ENCODE measurements at places on chromosomes 7 and 10. TPM values are rescaled to one million over a fixed set of nuclear protein-coding genes. Genes with fewer than 3 reads are reported as not detected.

Gene A1CF
- total RNA-seq, result not detected

Gene PHKG1
- 3.7 TPM for total RNA-seq

Gene HMX3
- not detected for total RNA-seq

DNA sequence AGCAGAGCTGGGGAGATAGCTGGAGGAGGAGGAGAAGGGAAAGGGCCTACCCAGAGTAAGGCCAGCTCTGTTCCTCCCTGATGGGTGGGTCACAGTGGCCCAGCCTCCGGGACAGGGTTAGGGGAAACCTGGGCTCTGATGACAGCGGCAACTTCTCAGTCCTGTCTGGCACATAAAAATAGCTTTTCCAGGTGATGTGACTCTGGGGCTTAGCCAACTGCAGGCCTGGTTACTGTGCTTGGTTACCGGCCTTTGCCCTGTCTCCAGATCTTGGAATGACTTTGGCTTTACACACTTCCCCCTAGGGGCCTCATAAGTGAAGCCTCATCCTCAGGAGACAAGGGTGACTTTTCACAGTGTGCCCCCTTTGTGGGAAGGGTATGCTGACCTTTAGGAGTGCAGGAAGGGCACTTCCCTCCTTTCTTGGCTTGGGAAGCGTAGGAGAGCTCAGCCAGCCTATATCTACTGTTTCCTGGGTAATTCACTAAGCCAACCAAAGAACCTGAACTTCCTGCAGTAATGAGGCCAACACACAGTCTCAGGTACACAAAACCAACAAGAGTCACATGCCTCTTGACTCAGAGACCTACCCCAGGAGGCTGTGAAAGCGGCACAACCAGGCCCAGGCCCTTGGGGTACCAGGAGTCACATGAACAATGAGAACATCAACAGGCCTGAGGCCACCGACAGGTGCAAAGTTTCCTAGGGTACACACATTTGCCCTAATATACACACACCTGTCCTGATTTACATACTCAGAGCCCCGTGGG, 11.7 kb upstream of the HILPDA start:
- DNase-seq, result no peak

DNA sequence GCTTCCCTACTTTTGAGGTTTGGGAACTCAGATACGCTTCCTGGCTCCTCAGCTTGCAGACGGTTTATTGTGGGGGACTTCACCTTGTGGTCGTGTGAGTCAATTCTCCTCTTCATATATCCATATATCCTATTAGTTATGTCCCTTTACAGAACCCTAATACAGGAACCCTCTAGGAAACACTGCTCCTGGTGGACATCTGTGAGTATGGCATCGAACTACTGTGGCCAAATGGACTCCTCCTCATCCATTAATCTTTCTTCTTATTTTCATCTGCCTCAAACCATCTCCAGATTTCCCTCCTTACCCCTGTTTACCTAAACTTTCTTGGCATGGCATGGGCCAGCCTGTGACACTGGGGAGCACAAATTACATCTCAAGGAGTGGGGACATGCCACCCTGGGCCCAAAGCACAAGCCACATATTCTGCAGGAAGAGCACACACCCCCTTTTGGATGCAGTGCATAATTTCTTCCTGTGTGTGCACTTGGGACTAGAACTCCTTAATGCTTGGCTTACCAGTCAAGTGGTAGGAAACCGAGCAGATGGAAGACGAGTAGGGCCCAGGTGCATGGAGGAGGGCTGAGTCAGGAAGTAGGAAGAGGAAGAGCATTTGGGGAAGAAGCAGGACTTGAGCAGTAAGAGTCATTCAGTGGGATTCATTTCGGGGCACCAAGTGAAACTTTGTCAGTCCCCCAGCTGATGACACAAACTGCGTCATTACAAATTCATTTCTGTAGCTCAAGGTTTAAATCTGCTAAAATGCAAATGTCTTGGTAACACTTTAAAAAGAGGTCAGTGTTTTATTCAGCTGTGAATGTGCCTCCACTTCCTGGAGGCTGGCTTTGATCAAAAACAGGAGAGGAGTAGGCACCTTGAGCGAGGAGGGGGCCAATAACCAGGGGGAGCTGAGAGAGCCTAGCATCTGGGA, 80.8 kb upstream of the PLXNA4 start:
- no peak for DNase-seq

GRCh38 chr10:63421591-63421990, 44.2 kb downstream of the JMJD1C start:
- no peak for DNase-seq

All from posterior vena cava (tissue), 2 donors.